ENCODE measurements at places on chromosomes 4 and X. TPM values are rescaled to one million over a fixed set of nuclear protein-coding genes. Genes with fewer than 3 reads are reported as not detected.

DNA sequence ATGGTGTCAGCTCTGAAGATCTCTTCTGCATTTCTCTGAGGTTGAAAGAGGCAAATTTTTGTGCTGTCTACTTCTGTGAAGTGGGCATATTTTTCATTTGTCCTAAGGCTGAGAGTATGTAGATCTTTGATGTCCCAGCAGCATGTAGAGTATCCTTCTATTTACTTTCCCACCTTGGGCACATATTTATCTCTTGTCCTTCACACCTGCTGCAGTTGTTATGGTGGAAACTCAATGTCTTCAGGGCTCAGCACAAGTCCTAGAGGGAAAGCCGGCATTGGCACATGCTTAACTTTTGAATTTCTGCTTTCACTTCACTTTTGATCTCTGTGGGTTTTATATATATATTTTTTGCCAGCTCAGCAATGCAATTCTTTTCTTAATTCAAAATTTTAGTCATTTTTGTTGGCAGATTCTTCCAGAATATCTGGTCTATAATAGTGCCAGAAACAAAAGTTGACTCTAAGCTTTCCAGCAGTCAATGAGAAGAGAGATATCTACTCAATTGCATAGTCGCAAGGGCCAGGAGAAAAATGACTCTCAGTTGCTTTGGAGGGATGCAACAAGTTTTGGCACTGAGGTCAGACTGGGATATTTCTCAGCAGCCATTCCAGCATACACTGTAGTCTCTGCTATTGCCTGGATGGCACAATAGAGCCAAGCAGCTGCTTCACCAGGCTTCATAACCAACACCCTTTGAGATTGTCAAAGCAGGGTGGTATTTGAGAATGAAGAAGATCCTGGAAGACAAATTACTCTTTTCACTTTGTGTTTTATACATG lies 127.8 kb upstream of the FAT1 start:
- H3K27me3 ChIP-seq, result no peaks in the 10 kb centered on the region
- H3K27ac ChIP-seq, result no peak overlapping the region
- no peak overlapping the region for H3K4me3 ChIP-seq
- H3K36me3 ChIP-seq, result no peaks in the 10 kb centered on the region
- no peak for DNase-seq
- H3K4me1 ChIP-seq, result no peaks in the 10 kb centered on the region

GRCh38 chr4:52250154-52250553 lies 199.1 kb downstream of the SPATA18 start:
- H3K36me3 ChIP-seq, result no peaks in the 10 kb centered on the region
- DNase-seq, result no peak
- no peaks in the 10 kb centered on the region for H3K27me3 ChIP-seq
- H3K4me3 ChIP-seq, result no peak overlapping the region
- H3K27ac ChIP-seq, result no peak overlapping the region
- H3K4me1 ChIP-seq, result peaks cover under 1% of the 10 kb centered on the region

DNA sequence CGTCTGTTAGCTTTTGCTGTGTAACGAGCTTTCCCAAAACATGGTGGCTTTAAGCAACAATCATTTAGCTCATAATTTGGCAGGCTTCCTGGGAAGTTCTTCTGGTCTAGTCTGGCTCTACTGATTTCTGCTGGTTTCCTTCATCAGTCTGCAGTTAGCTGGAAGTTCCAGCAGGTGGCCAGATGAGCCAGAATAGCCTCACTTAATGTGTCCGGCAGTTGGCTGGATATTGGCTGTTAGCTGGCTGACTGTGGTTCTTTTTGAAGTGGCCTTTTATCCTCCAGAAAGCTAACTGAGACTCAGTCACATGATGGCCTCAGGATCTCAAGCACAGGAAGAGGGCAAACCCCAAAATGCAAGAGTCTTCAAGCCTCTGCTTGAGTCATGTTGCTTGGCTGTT lies 34.9 kb downstream of the FTHL17 start:
- DNase-seq, result peak; percentile 48
- no peak overlapping the region for H3K4me3 ChIP-seq
- no peak overlapping the region for H3K27ac ChIP-seq
- H3K4me1 ChIP-seq, result no peaks in the 10 kb centered on the region
- H3K36me3 ChIP-seq, result no peaks in the 10 kb centered on the region

L1CAM gene
- 0.45 TPM for total RNA-seq

DNA sequence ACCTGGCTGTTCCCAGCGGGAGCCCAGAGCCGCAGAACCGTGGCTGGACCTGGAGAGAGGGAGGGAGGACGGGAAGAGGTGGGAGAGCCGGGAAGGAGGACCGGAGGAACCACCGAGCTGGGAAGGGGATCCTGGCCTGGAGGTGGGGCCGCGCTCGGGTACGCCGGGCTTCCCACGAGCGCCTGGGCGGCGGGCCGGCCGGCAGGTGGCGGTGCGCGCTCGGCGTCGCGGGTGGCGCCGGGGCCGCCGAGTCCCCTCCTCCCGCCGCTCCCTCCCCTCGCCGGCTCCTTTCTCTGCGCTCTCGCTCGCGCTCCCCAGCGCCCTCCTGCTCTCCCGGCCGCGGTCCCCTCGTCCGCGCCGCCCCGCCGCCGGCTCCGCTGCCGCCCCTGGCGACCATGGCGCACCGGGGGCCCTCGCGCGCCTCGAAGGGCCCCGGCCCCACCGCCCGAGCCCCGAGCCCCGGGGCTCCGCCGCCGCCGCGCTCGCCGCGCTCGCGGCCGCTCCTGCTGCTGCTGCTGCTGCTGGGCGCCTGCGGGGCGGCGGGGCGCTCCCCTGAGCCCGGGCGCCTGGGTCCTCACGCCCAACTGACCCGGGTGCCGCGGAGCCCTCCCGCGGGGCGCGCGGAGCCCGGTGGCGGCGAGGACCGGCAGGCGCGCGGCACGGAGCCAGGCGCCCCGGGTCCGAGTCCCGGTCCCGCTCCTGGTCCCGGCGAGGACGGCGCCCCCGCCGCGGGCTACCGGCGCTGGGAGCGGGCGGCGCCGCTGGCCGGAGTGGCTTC lies at the start of gene SORCS2:
Gene SORCS2, plus strand, starts transcription at position 287 of the 778 bp plus-strand sequence.
- H3K36me3 ChIP-seq, result no peaks in the 10 kb centered on the region
- H3K4me3 ChIP-seq, result peak within 1 kb of the TSS; percentile 37
- H3K27me3 ChIP-seq, result no peaks in the 10 kb centered on the region
- H3K27ac ChIP-seq, result no peak within 1 kb of the TSS
- peak; percentile 71 for DNase-seq

SYP gene
- total RNA-seq, result 3.5 TPM

MAGEA1 gene
- total RNA-seq, result not detected

IL9R gene
- total RNA-seq, result not detected

Data from thyroid gland (tissue), 4 donors.